ENCODE measurements at places on chromosomes 6 and 20.

DNA sequence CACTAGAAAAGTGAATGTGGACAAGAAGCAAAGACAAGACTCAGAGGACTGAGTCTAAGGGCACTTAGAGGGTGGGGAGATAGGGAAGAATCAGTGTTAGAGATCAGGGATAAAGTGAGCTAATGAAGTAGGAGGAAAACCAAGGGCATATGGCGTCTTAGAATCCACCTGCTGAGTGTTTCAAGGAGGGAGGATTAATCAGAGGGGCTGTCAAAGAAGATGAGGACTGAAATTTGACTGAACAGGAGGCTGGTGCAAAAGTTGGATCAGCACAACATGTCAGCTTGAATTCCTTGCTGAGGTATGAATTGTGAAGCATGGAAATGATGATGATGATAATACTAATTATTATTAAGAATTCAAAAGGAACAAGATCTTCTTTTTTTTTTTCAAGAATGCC lies 39.4 kb downstream of the PLCB4 start:
- H3K4me3 ChIP-seq: no peak overlapping the region
- no peaks in the 10 kb centered on the region for H3K27me3 ChIP-seq
- no peaks in the 10 kb centered on the region for H3K36me3 ChIP-seq

GRCh38 chr20:13535627-13536026 lies 103.1 kb downstream of the TASP1 start:
- H3K4me1 ChIP-seq: no peaks in the 10 kb centered on the region
- H3K36me3 ChIP-seq: no peaks in the 10 kb centered on the region
- DNase-seq: no peak

DNA sequence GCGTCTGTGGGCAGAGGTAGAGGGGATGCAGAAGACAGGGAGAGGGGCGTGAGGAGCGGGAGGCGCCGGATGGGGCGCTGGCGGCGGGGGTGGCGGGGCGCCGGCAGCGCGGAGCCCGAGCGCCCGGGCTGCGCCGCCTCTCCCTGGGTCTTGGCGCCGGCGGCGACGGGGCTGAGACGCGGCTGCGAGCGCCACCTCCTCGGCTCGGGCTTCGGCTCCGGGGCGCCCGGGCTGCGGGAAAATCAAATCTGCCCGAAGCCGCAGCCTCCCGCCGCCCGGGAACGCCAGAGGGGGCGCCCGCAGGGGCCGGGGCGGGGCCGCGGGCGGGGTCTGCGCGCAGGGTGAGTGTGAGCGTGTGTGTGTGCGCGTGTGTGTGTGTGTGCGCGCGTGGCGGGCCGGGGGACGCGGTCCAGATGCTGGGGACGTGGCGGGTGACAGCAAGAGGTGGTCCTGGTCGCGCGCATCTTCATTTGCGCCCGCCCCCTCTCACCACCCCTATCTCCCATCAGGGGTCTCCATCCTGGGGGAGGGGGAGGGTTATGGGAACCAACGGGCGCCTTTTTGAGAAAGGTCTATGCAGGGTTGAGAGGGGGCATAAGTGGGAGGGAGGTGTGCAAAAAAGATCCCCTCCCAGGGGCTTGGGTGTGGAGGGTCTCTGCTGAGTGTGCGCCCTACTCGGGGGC lies 646 bp upstream of the CPNE5 start:
- no peak overlapping the region for H3K27ac ChIP-seq
- peaks cover 3% of the 10 kb centered on the region for H3K4me1 ChIP-seq
- H3K27me3 ChIP-seq: peaks cover 24% of the 10 kb centered on the region

DNA sequence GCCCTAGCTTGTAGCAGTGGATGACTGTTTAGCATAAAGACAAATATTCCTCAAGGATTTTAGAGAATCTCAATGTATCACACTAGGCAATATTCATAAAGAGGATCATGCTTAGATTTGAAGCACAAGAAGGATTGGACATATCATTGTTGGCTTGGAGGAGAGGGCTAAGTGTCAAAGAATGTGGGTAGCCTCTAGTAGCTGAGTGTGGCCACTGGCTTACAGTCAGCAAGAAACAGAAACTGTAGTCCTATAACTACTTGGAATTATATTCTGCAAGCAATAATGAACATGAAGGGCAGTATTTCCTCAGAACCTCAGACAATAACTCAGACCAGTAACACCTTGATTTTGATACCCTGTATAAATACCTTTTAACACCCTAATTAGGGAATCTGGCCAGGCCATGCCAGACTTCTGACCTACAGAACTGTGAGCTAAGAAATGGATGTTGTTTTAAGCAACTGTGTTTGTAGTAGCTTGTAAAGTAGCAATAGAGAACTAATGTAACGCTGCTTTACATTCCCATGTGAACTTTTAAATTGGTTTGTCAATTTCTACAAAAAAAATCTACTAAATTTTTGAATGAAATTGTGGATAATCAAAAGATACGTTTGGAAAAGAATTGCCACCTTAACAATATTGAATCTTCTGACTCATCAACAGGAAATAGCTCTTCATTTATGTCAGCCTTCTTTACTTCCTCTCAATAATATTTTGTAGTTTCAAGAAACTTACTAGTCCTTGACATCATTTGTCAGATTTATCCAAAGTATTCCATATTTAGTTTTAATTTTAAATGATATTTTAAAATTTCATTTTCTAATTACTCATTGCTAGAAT lies 65.2 kb upstream of the RSPO3 start:
- H3K36me3 ChIP-seq: no peaks in the 10 kb centered on the region
- no peak overlapping the region for H3K4me3 ChIP-seq
- no peak for DNase-seq
- H3K27me3 ChIP-seq: no peaks in the 10 kb centered on the region

GRCh38 chr20:48246061-48246790 lies 460.9 kb upstream of the SULF2 start:
- H3K36me3 ChIP-seq: no peaks in the 10 kb centered on the region
- H3K27me3 ChIP-seq: no peaks in the 10 kb centered on the region
- H3K4me3 ChIP-seq: no peak overlapping the region
- no peak overlapping the region for H3K27ac ChIP-seq

DNA sequence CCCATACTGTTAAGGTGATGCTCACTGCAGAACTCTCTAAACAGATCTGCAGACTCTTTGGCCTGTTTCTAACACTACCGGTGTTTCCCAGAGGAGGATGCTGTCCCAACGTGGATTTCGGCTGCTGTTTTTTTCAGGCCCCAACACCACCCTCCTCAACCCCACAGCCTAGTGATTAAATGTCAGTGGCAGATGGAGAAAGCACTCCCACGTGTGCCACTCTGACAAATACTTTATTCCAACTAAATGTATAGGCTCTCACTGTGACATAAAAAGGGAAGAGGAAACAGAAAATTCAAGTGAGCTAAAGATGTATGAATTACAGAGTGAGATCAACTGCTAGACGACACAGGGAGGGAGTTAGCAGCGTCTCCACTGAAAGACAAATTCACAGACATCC lies 3.6 kb downstream of the TBC1D20 start:
- peaks cover 33% of the 10 kb centered on the region for H3K4me1 ChIP-seq
- H3K27me3 ChIP-seq: no peaks in the 10 kb centered on the region
- no peak for DNase-seq
- H3K4me3 ChIP-seq: no peak overlapping the region

DNA sequence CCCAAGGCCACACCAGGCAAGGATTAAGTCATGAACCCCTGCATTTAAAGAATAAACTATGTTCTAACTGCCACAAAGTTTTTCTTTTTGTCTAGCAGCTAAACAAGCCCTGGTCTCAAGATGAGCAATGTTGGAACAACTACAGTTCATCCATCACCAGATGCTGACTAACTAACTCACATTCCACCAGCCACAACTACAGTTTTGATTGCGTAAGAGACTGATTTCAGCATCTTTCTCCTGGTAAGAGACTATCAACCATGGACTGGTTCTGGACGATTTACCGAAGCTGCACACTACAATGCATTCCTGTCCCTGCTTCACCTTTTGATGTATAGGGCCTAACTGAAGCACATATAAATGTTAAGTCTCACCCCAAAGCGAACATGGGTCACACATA lies 43.0 kb downstream of the F13A1 start:
- no peak overlapping the region for H3K4me3 ChIP-seq
- H3K4me1 ChIP-seq: no peaks in the 10 kb centered on the region
- H3K27ac ChIP-seq: no peak overlapping the region
- no peaks in the 10 kb centered on the region for H3K36me3 ChIP-seq
- DNase-seq: no peak

- peak overlapping the region; percentile 78 for H3K27ac ChIP-seq
- H3K4me1 ChIP-seq: peaks cover 27% of the 10 kb centered on the region
- peak overlapping the region; percentile 65 for H3K4me3 ChIP-seq
- DNase-seq: peak; percentile 73
- no peaks in the 10 kb centered on the region for H3K36me3 ChIP-seq
- no peaks in the 10 kb centered on the region for H3K27me3 ChIP-seq
Measured at GRCh38 chr6:3356056-3356823, 97.5 kb downstream of the PSMG4 start.

GRCh38 chr6:50353603-50354002 lies 303.9 kb upstream of the DEFB112 start:
- H3K4me3 ChIP-seq: no peak overlapping the region
- DNase-seq: no peak
- H3K27me3 ChIP-seq: no peaks in the 10 kb centered on the region
- H3K27ac ChIP-seq: no peak overlapping the region
- no peaks in the 10 kb centered on the region for H3K4me1 ChIP-seq

DNA sequence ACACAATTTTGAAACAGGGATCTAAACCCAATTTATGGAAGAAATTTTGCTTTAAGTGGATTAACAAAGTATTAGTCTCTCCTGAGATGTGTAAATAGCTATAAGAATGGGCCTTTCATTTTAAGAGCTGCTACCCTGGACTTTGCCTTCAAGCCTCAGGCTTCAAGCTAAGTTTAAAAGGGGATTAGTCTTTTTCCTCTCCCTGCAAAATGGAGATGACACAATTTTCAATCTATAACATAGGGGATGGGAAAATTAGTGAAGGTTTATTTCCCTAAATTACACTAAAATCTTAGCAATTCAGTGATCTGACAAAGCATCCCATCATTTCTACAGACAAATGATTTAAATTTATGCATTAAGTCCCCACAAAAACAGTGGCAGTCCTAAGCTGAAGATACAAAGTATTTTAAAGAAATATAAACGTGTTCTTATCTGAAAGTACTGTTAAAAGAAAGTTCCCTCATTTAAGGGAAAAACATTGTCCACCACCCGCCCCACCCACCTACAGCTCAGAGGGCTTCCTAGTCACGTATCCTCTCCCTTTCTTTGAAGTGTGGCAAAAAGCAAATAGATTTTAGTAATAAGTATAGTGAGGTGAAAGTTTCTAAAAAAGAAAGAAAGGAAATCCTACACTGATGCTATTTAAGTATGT lies 14.5 kb downstream of the ARHGAP18 start:
- H3K4me3 ChIP-seq: no peak overlapping the region
- H3K4me1 ChIP-seq: peaks cover 10% of the 10 kb centered on the region
- DNase-seq: no peak
- H3K27me3 ChIP-seq: no peaks in the 10 kb centered on the region
- no peak overlapping the region for H3K27ac ChIP-seq
- no peaks in the 10 kb centered on the region for H3K36me3 ChIP-seq

- H3K27me3 ChIP-seq: no peaks in the 10 kb centered on the region
- H3K4me1 ChIP-seq: no peaks in the 10 kb centered on the region
Measured at GRCh38 chr6:81126150-81126549, 626.3 kb downstream of the TENT5A start.

DNA sequence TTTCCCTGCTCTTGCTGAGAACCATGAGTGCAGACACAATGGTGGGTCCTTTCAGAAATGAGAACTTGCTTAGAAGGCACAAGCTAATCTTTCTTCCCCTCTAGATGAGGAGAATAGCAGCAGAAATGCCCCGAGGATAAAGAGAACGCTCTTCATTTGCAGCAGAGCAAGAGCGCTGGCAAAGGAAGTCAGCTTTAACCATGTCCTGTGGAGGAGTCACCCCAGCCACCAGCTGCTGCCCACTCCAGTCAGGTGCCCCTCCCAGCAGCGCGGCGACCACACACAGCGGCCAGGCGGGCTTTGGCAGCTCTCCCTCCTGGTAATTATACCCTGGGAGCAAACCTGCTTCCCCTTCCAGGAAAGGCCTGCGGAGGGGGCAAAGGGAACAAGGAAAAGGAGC lies 42.4 kb upstream of the EMILIN3 start:
- H3K36me3 ChIP-seq: peaks cover 24% of the 10 kb centered on the region
- DNase-seq: no peak
- H3K27me3 ChIP-seq: no peaks in the 10 kb centered on the region
- H3K4me3 ChIP-seq: no peak overlapping the region

GRCh38 chr6:129236001-129236517 lies 353.1 kb downstream of the LAMA2 start:
- no peak for DNase-seq
- no peak overlapping the region for H3K27ac ChIP-seq
- H3K36me3 ChIP-seq: no peaks in the 10 kb centered on the region
- no peaks in the 10 kb centered on the region for H3K27me3 ChIP-seq

- H3K27ac ChIP-seq: no peak overlapping the region
- no peaks in the 10 kb centered on the region for H3K36me3 ChIP-seq
- H3K4me1 ChIP-seq: no peaks in the 10 kb centered on the region
- no peak overlapping the region for H3K4me3 ChIP-seq
- H3K27me3 ChIP-seq: no peaks in the 10 kb centered on the region
Measured at GRCh38 chr6:169243186-169243585, 10.5 kb downstream of the THBS2 start.

GRCh38 chr6:44128020-44128917 lies 915 bp downstream of the TMEM63B start:
- peak overlapping the region; percentile 73 for H3K27ac ChIP-seq
- H3K4me1 ChIP-seq: peaks cover 27% of the 10 kb centered on the region
- no peaks in the 10 kb centered on the region for H3K27me3 ChIP-seq
- peak; percentile 13 for DNase-seq

DNA sequence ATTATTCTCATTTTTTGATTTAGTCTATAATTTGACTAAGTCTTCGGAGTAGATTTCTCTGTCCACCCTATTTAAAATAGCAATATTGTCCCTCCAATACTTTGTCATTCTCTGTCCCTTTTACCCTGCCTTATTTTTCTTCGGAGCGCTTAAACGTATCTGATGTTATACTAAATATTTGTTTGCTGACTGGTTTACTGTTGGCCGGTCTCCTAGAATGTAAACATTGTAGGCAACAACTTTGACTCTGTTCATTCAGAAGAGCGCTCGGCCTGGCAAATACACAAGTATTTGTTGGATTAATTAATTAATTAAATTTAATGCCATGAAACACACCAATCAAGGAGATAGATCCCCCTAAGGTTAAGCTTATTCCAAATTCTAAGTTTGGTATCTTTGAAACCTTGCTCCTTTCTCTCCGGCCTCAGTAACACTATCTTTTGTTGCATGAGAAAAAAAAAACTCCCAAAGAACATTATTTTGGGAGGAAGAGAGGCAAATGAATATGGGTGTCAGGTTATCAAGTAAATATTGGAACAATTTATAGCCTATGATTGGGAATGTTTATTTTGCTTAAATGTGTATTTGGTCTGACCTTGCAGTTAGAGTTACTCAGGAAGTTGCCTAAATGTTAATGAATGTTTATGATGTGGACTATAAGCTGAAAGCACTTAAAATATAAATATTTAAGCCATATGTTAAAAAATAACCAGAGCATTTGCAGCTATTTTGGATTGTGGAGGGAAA lies 231.1 kb downstream of the SOX4 start:
- no peak for DNase-seq
- H3K36me3 ChIP-seq: no peaks in the 10 kb centered on the region
- H3K27ac ChIP-seq: no peak overlapping the region
- H3K4me3 ChIP-seq: no peak overlapping the region
- no peaks in the 10 kb centered on the region for H3K4me1 ChIP-seq

GRCh38 chr6:136471372-136471771 lies 78.8 kb downstream of the MAP7 start:
- no peak overlapping the region for H3K4me3 ChIP-seq
- DNase-seq: no peak
- H3K27me3 ChIP-seq: no peaks in the 10 kb centered on the region
- H3K27ac ChIP-seq: no peak overlapping the region
- H3K36me3 ChIP-seq: no peaks in the 10 kb centered on the region
- H3K4me1 ChIP-seq: no peaks in the 10 kb centered on the region

All from naive thymus-derived CD4-positive, alpha-beta T cell (primary cell).